ENCODE measurements at places on chromosomes 6 and 20. TPM values are rescaled to one million over a fixed set of nuclear protein-coding genes. Genes with fewer than 3 reads are reported as not detected.

Gene CDSN
- total RNA-seq = 0.22 TPM

Gene SAMD3
- total RNA-seq = 0.45 TPM

Gene SGK2
- 0.64 TPM for total RNA-seq

Gene SNAI1
- total RNA-seq = 9.1 TPM

Gene VWA7
- total RNA-seq = 0.54 TPM

Gene RFX6
- not detected for total RNA-seq

- peaks cover 90% of the 10 kb centered on the region for H3K27me3 ChIP-seq
- DNase-seq = no peak
- no peaks in the 10 kb centered on the region for H3K4me1 ChIP-seq
- no peak overlapping the region for H3K27ac ChIP-seq
These were observed 5.7 kb downstream of the VSX1 start for GRCh38 chr20:25076201-25076600.

- H3K36me3 ChIP-seq = no peaks in the 10 kb centered on the region
- H3K27me3 ChIP-seq = no peaks in the 10 kb centered on the region
- H3K4me1 ChIP-seq = peaks cover 56% of the 10 kb centered on the region
- no peak overlapping the region for H3K27ac ChIP-seq
- H3K4me3 ChIP-seq = no peak overlapping the region
These were observed 91.9 kb downstream of the TCP11 start for GRCh38 chr6:35049156-35049735.

DNA sequence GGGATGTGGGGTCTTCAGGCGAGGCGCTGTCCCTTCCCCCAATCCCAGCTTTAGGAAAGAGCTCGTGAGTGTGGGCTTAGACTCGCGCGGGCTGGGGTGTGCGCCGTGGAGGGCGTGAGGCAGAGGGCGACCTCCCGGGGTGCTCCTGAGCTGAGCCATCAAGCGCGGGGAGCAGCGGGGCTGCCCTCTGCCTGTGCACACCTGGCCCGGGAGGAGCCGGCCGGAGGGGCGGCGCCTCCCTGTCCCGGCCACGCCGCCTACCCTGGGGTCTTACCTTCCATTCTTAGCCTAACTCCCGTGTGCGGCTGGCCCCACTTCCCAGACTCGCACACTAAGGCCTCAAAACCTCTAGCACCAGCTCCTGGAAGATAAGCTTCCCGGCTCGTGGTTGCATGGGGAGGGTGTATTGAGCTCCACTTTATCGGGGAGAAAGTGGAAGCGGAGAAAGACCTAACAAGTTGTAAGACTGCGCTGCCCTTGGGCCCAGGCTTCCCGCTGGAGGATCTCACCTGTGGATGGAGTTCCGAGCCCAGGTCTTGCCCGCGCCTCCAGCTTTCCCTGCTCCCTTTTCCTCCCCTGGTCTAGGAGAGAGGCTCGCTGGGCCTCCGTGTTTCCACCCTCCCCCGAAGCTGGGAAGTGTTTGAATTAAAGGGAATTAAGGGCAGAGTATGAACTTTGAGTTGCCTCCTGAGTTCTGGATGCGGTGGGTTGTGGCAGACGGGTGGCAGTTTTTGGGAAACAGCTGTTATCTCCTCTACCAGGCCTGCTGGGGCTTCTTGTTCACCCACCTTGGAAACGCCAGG lies 1.2 kb downstream of the DNMT3B start:
- peaks cover 13% of the 10 kb centered on the region for H3K4me1 ChIP-seq
- H3K27me3 ChIP-seq = no peaks in the 10 kb centered on the region

DNA sequence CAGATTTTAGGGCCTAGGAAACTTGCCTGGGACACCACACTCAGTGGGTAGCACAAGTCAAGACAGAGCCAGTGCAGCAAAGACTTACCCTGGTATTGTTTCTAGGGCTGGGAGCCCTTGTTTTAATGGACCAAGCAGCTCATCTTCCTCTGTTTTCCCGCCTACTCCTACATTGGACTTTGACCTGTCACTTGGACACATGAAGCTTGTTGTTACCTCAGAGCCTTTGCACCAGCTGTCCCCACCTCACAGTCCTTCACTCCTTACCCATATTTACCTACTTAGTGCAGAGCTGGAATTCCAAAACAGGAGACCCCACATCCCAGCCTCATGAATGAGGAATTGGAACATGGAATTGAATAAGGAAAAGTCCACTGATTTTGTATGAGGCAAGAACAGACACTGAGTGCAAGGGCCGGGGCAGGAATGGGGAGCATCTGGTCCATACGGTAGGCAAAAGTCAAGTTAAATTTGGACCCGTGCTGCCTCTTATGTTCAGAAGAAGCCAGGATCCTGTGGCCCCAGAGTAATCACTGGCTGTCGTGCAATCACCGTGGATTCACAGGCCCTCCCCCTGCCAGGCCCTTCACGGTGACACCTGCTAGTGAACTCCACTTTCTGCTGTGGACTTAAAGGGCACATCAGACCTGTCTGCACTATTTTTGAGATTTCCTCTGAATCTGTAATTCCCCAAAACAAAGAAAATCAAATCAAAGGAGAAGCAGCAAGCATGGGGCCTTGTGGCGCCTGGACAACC lies 236.9 kb upstream of the PMEPA1 start:
- H3K27ac ChIP-seq = peak overlapping the region; percentile 76
- H3K27me3 ChIP-seq = no peaks in the 10 kb centered on the region
- no peak overlapping the region for H3K4me3 ChIP-seq
- DNase-seq = no peak
- H3K36me3 ChIP-seq = no peaks in the 10 kb centered on the region

- H3K4me1 ChIP-seq = no peaks in the 10 kb centered on the region
- no peak for DNase-seq
- H3K27me3 ChIP-seq = no peaks in the 10 kb centered on the region
- no peak overlapping the region for H3K27ac ChIP-seq
These were observed 18.7 kb downstream of the RAB5IF start for GRCh38 chr20:36624068-36624943.

GRCh38 chr6:75149696-75150095 lies 56.2 kb downstream of the COL12A1 start:
- DNase-seq = no peak
- no peaks in the 10 kb centered on the region for H3K4me1 ChIP-seq
- peak overlapping the region; percentile 1 for H3K27ac ChIP-seq
- no peak overlapping the region for H3K4me3 ChIP-seq

GRCh38 chr6:39218868-39219567 lies 10.3 kb downstream of the KCNK5 start:
- H3K27me3 ChIP-seq = no peaks in the 10 kb centered on the region
- H3K27ac ChIP-seq = no peak overlapping the region
- no peak for DNase-seq
